ENCODE measurements at places on chromosomes 4 and X. TPM values are rescaled to one million over a fixed set of nuclear protein-coding genes. Genes with fewer than 3 reads are reported as not detected.

- no peak for DNase-seq
These were observed 40.5 kb upstream of the RELL1 start for GRCh38 chr4:37726666-37727065.

DNA sequence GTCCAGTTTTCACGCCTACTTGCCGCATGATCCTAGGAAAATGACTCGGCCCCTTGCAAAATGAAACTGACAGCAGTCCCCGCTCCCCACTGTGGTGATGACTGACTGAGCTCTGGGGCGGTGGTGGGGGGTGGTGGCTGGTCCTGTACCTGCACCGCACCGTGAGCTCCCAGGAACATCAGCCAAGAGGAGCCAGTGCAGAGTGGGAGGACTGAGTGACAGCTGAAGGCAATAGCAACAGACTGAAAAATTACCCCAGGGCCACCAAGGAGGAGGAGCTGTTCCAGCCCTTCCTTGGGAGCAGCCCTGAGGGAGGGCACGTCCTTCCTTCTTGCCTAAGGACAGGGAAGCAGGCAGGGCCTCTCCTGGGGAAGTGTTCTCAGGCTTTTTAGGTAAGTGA lies 2.4 kb upstream of the C4orf50 start:
- no peak for DNase-seq

GRCh38 chr4:122842392-122842791 lies 15.8 kb downstream of the FGF2 start:
- no peak for DNase-seq

DNA sequence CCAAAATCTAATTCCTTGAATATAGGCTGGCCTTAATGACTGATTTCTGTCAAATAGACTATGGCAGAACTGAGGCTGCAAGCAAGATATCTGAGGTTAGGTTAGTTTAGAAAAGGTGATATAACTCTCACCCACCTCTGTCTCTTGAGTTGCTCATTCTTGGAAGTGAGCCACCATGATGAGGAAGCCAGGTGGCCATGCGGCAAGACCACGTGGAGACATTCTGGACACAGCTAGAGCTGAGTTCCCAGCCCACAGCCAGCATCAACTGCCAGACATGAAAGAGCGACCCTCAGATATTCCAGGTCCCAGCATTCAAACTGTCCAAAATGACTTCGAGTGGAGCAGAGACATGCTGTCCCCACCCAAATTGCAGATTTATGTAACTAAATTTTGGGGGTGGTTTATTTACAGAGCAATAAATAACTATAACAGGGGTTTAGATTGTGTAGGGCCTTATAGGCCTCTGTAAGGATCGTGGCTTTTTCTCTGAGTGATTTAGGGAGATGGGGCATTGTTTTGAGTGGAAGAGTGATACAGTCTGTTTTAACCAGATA lies 33.7 kb downstream of the USP53 start:
- DNase-seq, result no peak

DNA sequence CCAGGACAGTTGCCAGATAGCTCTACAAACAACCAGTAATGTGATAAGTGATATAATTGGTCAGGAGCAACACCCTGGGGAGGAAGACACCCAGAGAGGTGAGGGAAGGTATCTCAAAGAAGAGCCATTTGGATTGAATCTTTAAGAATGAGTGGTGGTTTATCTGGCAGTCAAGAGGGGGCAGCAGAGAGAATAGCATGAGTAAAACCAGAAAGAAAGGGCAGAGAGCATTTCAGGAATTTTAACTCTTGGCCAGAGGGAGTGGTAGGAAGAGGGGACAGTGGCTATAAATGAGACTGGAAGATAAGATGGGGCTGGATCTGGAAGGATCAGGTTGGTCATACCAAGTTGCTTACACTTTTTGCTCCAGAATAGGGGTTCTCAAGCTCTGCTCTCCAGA lies 5.9 kb upstream of the SEPTIN6 start:
- DNase-seq, result no peak

DNA sequence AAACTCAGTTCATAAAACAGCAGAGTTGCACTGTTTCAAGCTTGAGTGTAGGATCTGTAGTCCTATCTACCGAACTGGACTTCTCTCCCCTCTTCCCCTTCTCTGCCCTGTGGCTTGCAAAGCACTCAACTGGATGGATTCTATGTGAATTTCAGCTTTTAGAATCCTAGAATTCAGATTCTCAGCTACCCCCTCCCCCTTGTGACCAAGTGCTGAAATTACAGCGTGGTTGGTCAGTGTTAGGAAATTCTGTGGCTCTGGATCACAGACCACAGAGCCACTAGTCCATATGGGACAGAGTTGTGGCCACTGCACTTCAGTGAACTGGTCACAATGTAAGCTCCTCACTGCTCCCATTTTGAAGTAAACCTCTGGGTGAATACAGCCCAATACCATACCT lies 64.6 kb upstream of the TRPC5 start:
- DNase-seq, result no peak

DNA sequence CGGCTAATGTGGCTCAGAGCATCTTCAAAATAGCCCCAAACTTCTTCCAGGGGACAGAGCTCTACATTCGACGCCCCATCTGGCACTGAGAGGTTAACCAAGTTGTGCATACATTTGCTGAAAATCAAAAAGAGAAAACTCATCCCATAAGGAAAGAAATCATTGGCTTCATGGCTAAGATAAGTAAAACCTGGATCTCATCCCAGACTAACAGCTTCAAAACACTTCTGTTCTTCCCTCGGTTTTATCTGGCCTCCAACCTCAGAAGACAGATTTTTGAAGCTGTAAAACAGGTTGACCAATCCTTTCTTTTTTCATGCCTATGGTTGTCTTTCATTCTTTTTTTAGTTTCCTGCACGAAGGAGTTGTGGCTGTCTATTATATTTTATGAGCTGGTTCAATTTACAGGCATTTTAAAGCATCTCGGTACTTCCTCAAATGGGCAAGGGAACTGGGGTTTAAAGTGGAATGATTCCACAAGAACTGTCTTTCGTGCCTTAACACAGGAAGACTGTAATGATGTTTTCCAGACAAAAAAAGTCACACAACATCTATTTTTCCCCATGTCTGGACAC lies 107.6 kb downstream of the DLG3 start:
- no peak for DNase-seq

Gene SHROOM2
- 1.8 TPM for total RNA-seq

Gene CXCL3
- 3.9 TPM for total RNA-seq

Gene ANXA10
- total RNA-seq, result not detected

Gene MAGEC2
- total RNA-seq, result not detected

Gene GALNTL6
- not detected for total RNA-seq

Gene SSX2
- total RNA-seq, result not detected

Gene CENPVL2
- not detected for total RNA-seq

Gene PNMA6A
- total RNA-seq, result 1.5 TPM

Gene NOP14
- 20.5 TPM for total RNA-seq
